Parietal lobe (tissue), 2 donors: ENCODE measurements at places on chromosomes 3 and 15. TPM values are rescaled to one million over a fixed set of nuclear protein-coding genes. Genes with fewer than 3 reads are reported as not detected.

Gene LYSMD2
- 16.6 TPM for total RNA-seq

Gene GRK7
- 0.31 TPM for total RNA-seq

Gene ABI3BP
- total RNA-seq = 1.6 TPM

Gene SEMA3F
- total RNA-seq = 11.3 TPM

Gene SEMA3B
- total RNA-seq = 5.3 TPM

Gene COLQ
- total RNA-seq = 14.4 TPM

Gene LRRC15
- total RNA-seq = not detected

Gene ZCWPW2
- 1.3 TPM for total RNA-seq

Gene NRG4
- total RNA-seq = not detected

Gene PSMD6
- total RNA-seq = 89.2 TPM

Gene CLDN11
- total RNA-seq = 2.8 TPM

Gene ADAMTS9
- 26.0 TPM for total RNA-seq

Gene CCR3
- not detected for total RNA-seq

Gene SPTBN5
- 0.63 TPM for total RNA-seq

Gene TUSC7
- total RNA-seq = not detected

Gene FGF12
- total RNA-seq = 180 TPM

Gene NPAP1
- 0.94 TPM for total RNA-seq

Gene MYH15
- 0.63 TPM for total RNA-seq
